KBM-7 (cell line): ENCODE measurements at places on chromosomes 11 and 22.

DNA sequence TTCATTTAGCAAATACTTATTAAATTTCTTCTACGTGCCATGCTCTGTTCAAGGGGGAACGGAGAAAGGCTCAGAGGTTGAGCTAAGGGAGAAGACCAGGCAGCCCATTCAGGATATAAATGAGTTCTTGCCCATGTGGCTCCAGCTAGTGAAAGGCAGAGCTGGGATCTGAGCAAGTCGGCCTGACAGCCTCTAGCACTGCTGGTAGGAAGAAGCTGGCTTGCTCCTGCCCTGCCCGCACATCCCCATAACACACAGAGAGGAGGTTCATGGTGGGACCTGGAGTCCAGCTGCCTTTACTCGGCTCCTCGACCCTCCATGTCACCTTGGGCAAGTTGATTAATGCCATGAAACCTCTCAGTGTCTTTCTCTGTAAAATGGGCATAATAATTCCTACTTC lies 2.0 kb downstream of the SLC15A3 start:
- no peak for DNase-seq

- DNase-seq, result no peak
Measured at GRCh38 chr11:66860449-66860831, 3.6 kb downstream of the LRFN4 start.

GRCh38 chr11:11580841-11581411 lies 40.9 kb downstream of the GALNT18 start:
- DNase-seq, result no peak

GRCh38 chr22:36756746-36757655 lies 18.9 kb downstream of the IFT27 start:
- no peak for DNase-seq

DNA sequence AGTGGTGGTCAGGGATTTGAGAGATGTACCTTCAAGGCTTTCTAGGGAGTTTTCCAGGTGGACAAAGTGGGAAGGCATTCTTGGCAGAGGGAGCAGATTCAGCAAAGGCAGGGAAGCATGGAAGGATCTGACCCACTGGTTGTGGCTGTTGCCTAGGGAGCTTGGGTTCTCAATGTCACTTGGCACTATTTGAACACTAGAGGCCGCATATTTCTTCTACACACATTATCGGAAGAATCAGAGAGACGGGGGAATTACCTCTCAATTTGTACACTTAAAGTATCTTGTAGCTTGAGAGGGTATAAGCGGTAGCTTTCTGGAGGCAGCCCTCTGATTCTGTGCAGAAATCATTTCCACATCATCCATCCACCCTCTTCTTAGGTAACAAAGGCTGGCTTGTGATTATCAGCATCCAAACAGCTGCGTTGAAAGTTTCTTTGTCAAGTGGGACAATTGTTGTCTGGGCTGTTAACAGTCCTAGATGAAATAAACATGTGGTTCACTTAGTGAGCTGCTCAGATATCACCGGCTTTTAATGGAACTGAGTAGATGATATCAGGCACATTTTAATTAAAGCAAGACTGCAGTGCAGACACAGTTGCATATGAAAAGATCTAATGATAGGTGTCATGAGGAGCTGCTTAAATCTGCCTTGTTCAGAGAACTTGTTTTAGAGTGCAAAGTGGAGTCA lies 2.6 kb downstream of the NELL1 start:
- DNase-seq, result peak; percentile 4

GRCh38 chr22:18078329-18079041 lies 695 bp downstream of the PEX26 start:
- peak; percentile 52 for DNase-seq

- DNase-seq, result no peak
Measured at GRCh38 chr11:126338346-126339055, 17.0 kb upstream of the ST3GAL4 start.

GRCh38 chr22:50676661-50677492 lies 4.3 kb downstream of the SHANK3 start:
- DNase-seq, result no peak

DNA sequence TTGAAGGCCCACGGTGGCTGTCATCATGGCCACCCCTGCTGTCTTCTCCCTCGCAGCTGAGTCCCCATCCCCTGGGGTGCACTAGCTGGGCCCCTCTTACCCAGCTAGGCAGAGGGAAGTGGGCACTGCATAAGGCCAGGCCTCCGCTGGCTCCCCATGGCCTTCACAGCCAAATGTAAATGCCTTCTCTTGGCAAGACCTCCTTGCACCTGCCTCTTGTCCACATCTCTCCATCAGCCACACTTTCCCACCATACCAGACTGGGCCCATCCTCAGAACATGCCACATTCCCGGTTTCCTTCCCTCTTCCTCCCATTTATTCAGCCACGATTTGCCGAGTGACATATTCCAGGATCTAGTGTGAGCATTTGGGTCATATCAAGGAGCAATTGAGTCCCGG lies 49.7 kb downstream of the NECTIN1 start:
- DNase-seq, result no peak

- DNase-seq, result no peak
Measured at GRCh38 chr11:95387325-95387724, 156.3 kb upstream of the SESN3 start.

DNA sequence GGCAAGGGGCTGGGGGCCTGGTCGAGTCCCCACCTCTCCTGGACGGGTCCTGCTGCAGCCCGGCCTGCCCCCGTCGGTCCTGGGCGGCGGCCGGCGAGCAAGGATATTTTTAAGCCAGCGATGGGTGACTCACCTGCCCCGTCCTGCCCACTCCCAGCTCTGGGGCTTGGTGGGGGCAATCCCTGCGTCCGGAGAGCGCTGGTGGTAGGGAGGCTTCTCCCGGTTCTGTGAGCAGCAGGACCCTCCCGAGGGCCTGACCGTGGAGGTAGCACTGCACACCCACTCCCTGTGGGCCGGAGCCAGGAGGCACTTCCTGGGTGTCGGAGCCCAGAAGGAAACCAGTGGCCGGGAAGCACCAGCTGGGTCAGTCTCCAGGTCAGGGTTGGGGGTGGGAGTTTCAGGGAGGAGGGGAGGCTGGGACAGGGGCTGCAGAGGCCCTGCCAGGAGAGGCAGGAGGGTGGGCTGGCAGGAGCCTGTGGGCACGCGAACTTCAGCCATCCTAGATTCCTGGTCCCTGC lies 467 bp downstream of the EPS8L2 start:
- no peak for DNase-seq

DNA sequence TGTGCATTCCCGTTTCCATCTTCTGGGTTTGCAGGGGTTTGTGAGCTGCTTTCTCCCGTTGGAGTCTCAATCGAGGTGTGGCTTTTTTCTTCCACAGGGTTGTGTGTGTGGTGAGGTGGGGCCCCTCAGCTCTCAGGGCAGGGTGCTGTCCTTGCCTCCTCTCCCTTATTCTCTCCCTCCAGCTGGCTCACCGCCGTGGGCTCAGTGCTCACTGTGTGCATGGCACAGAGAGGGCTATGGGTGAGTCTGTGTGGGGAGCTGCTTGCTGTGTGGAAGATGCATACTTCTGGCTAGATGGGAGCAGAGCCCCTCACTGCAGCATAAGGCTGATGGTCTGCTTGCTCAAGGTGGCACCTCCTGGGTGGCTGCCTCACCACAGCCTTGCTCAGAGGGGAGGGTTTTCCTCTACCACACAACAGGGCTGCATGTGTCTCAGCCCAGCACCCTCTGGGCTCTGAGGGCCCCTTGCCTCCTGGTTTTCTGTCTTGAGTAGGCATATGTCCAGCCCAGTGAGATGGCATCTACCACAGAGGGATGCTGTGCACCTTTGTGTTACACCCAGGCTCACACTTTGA lies 203.1 kb upstream of the B3GAT1 start:
- DNase-seq, result no peak

DNA sequence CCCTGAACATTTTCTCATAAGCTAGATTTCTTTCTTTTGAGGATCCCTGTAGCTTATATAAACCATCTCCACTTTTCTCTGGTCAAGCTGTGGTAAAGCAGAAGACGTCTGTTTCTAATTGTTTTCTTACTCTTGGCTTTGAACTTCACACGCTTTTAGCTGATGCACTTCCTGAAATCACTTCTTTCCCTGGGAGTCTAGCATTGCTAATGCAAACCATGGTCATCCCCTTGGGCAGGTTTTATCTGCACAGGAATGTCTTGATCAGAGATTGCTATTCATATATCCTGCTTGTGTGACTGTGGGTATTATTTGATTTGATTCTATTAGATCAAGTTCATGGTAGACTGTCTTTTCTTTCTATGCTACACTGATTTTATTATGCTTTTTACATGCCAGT lies 199.2 kb upstream of the POU2AF2 start:
- no peak for DNase-seq

GRCh38 chr11:117538263-117539135 lies 210.8 kb downstream of the CEP164 start:
- DNase-seq, result no peak

- DNase-seq, result no peak
Measured at GRCh38 chr22:39265143-39265886, 20.5 kb upstream of the PDGFB start.

GRCh38 chr11:62919476-62919875 lies 1.7 kb downstream of the CHRM1 start:
- no peak for DNase-seq

- no peak for DNase-seq
Measured at GRCh38 chr11:72600557-72600956, 73.7 kb downstream of the PDE2A start.

DNA sequence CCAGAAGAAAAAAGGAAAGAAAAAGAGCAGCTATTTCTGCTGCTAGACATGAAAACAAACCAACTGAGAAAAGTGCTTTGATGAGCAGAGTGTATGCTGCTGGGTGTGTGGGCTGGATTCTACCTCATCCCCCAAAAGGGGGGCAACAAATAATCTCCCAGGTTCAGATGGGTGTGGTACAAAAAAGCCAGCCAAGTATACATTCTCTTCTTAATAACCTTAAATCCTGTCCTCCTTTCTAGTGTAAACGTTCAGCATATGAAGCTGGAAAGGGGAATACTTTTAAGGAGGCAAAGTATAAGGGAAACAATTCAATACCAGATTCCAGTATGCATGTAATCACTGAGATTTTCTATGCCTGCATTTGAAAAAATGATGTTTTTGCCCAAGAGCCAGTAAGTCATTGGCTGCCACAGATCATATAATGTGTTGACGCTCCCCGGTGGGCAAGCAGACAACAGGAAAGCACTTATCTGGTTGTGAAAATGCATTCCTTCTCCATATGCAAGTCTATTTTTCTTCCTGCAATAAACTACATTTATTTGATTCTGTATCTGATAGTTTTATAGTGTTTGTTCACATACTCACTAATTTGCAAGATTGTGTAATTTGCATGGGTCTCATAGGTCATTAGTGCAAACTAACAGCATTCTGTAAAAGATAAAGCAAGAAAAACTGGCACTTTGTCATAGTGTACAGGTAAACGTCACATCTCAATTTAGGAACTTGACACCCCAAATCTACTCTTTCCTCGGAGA lies 201.1 kb downstream of the CADM1 start:
- DNase-seq, result no peak

DNA sequence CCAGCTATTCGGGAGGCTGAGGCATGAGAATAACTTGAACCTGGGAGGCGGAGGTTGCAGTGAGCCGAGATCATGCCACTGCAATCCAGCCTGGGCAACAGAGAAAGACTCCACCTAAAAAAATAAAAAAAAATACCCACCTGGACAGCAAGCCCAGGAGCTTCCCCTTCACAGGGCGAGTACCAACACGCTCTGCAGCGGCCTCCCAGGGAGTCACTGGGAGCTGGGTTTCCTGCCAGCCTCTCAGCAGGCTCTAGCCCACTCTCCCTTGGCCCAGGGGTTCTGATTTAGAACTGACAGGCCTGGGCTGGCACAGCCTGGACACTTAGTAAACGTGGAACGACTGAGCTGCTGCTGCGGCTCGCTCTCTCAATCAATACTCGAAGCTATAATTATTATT lies 2.0 kb upstream of the CABP7 start:
- no peak for DNase-seq

DNA sequence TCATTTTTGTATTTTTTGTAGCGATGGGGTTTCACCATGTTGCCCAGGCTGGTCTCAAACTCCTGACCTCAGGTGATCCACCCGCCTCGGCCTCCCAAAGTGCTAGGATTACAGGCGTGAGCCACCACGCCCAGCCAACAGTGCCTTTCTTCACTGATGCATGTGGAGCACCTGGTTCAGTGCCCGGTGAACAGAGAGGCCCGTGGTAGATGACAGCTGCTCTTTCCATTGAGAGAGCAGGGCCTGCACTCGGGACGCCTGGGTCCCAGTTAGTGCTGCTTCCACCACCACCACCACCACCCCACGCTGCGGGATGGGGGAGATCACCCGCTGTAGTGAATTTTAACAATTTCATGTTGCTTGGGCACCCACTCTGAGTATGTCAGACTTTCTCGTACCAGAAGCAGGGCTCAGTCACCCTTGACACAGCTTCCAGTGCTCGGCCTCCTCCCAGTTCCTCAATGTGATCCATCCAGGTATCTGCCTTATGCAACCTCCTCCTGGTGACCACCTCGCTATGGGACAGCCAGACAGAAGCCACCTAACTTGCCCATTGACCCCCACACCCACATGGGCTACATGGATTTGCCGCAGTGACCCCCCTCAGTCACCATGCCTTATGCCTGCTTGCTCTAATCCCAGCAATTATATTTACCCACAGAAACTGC lies 36.6 kb downstream of the ARRB1 start:
- DNase-seq, result no peak

DNA sequence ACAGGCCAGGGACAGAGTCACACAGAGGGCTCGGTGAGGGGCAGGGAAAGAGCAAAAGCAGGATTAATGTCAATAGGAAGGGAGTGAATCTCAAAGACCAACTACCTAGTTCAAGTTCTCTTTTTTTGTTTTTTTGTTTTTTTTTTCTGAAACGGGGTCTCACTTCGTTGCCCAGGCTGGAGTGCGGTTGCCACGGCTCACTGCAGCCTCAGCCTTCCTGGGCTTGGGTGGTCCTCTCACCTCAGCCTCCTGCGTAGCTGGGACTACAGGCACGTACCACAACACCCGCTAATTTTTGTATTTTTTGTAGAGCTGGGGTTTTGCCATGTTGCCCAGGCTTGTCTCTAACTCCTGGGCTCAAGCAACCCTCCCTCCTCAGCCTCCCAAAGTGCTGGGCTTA lies 9.7 kb upstream of the BCL9L start:
- DNase-seq, result no peak

DNA sequence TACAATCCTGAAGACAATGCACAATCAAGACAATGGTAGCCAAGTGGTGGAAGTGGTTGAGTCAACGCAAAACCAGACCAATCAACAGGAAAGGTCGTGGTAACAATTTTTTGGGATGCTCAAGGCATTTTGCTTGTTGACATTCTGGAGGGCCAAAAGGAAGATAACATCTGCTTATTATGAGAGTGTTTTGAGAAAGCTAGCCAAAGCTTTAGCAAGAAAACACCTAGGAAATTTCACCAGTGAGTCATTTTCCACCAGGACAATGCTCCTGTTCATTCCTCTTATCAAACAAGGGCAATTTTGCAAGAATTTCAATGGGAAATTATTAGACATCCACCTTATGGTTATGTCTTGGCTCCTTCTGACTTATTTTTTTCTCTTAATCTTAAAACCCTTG lies 1932.2 kb upstream of the RAG2 start:
- DNase-seq, result no peak

DNA sequence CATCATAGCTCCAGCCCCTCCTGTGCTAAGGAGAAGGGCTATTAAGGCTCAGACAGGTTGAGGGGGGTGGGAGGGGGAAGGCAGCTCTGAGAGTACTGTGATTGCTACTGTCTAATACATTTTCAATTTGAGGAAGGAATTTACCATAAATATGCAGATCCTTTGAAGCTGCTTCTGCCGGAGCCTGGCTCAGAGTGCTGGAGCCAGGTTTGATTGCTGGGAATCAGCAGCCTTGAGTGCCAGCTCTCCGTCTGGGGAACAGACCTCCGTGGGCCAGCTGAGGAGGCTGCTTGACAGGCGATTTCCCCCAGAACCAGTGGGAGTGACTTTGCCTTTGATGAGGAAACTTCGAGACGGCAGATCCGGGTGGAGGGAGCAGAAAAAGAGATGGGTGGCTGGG lies 141.7 kb upstream of the TBCEL start:
- no peak for DNase-seq
